ENCODE measurements at places on chromosomes 4 and X.

- no peak for DNase-seq
Observed at GRCh38 chr4:69951602-69952001, 13.9 kb downstream of the CSN2 start.

DNA sequence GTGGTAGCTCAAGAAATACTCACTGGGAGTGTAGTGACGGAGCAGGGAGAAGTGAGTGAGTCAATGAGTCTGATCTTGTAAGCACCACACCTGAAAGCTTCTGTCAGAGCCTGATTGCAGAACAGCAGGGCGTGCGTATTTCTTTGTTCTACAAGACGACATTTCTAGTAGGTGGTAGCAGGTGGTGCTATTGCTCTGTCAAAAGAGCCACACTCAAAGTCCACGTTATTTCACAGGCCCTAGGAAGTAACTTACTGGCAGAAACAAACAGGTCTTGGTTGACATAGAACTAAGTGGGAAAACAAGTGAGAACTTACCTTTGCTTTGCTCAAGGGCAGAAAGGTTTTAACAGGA lies 46.4 kb upstream of the SPRY1 start:
- no peak for DNase-seq

DNA sequence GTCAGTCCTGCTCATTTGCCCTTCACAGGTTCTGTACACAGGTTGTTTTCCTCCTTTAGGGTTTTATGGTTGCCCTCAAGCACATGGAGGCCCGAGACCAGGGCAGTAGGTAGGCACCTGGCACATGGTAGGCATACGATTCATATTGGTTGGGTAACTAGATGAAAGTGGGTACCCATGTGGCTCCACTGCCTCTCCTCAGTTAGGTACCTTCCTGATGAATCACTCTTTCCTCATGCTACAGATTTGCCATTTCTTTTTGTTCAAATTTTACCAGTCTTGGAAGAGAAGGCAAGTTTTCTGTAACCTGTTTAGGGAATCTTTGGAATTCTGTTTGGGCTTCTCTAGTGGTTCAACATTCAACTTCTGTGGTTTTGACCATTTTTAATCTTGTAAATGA lies 121.3 kb downstream of the FHIP1A start:
- no peak for DNase-seq

DNA sequence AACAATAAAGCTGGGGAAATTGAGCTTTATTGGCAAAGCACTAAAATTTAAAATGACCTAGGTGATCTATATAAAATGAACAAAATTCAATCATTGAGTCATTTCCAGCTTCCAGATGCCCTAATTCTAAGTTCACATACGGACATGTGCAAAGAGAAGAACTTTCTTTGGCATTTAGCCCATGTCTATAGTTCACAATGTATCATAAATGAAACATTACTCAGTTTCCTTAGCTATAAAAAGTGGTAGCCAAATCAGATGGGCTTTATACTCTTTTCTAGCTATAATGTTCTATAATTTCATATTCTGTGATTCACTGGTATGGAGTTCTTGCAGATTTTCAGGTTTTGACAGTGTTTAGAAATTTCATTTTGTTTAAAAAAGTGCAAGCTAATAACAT lies 327.4 kb downstream of the KCTD8 start:
- no peak for DNase-seq

GRCh38 chrX:122856205-122856604 lies 327.9 kb upstream of the GRIA3 start:
- DNase-seq = no peak

GRCh38 chr4:27787195-27787594 lies 926.6 kb downstream of the STIM2 start:
- DNase-seq = no peak

DNA sequence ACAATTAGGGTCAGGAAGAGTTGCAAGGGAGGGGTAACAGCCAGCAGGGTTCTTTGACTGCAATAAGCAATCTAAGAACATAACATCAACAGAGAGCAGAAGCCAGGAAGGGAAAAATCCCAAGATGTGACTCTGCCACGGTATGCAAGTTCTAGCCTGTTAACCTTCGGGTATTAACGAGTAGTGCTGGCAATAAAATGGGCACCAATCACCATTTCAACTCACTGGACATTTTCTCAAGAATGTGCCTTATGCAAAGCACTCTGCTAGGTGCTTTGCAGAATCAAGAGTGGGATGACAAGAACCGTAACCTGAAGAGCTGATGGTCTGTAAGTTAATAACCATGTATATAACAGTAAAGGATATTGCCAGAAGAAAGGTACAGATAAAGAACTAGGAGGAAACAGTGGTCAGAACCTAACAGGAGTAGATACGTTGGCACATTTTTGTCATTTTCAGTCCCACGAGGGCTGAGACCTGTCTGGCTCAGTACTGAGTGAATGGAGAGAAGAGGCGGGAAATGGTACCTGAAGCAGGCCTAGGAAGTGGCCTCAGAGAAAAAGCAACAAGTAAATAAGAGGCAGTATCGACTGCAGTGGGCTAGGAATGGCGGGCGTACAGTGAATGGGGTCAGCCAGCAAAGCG lies 2.7 kb downstream of the ELOVL6 start:
- peak; percentile 41 for DNase-seq

- no peak for DNase-seq
Observed at GRCh38 chrX:140346729-140347128, 158.1 kb downstream of the SOX3 start.

GRCh38 chrX:55119271-55119670 lies 30.5 kb downstream of the PAGE2 start:
- no peak for DNase-seq

DNA sequence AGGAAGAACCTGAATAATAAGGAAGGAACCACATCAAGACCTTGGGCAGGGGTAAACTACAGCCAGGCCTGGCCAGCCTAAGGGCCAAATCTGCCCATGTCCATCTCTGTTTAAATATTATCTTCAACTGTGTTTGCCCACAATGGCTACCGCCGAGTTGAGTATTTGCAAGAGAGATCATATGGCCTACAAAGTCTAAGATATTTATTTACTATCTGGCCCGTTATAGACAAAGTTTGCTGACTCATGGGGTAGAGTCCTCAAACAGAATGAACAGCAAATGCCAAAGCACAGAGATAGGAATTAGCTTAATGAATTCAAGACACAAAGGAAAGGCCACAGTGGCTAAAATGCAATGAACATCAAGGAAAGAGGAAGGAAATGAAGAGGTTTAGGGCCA lies 44.8 kb downstream of the RPS6KA3 start:
- no peak for DNase-seq

- peak; percentile 22 for DNase-seq
Observed at GRCh38 chr4:162959046-162959445, 207.6 kb downstream of the NAF1 start.

GRCh38 chrX:8823698-8824097 lies 22.5 kb upstream of the FAM9A start:
- no peak for DNase-seq

DNA sequence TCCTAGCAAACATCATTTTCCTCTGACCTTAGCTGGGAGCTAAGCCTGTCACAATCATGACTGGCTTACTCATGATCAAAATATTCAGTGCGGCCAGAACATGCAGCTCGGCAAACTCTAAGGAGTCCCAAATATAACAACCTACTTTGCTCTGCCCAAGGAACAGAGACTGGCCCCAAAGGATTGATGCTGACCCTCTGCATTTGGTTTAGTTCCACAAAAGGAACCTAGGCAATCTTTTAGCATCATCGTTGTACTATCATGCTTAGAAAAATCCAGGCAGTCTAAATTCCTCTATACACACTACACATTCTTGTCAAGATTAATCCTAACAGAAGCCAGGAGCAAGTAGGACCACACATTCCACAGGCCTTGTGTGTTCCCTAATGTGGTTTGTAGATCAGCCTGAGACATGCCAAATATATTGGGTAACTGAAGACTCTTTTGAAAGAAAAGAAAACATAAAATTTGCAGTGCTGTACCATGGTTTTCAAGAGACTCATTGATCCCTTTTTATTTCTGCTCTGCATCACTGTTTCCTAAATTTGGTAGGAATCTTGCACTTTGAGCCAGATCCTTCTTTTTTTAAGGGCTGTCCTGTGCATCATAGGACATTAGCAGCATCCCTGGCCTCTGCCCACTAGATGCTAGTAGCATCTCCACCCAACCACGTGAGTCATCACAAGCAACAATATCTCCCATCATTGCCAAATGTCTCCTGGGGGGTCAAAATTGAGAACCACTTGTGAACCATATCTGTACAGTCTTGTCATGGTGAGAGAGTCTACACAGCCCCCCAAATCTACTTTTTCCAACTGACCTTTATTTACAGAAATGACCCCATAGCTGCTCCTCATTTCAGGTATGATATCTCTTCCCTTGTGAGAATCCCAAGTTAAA lies 17.6 kb upstream of the CC2D2A start:
- DNase-seq = no peak

DNA sequence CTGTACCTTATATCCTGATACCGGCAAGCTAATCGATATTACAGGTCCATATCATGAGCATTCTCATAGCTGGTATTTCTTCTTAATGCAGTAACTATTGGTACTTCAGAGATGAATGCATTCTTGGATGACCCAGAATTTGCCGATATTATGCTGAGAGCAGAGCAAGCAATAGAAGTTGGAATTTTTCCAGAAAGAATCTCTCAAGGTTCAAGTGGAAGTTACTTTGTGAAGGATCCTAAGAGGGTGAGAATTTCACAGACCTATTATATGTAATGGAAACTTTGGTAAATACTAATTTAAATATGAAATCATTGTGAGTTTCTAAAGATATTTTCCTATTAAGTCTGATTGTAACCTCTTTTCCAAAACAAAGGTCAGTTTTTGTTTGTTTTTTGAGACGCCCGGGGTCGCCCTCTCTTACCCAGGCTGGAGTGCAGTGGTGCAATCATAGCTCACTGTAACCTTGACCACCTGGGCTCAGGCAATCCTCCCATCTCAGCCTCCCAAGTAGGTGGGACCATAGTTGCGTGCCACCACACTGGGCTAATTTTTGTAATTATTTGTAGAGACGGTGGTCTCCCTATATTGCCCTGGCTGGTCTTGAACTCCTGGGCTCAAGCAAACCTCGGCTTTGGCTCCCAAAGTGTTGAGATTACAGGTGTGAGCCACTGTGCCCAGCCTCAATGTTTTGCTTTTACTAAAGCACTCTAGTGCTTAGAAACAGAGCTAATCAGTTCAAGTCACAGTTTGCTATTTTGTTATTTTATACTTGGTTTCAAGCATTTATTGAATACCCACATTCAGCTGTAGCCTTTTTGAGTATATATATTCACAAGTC lies 18.6 kb downstream of the PI4K2B start:
- no peak for DNase-seq

DNA sequence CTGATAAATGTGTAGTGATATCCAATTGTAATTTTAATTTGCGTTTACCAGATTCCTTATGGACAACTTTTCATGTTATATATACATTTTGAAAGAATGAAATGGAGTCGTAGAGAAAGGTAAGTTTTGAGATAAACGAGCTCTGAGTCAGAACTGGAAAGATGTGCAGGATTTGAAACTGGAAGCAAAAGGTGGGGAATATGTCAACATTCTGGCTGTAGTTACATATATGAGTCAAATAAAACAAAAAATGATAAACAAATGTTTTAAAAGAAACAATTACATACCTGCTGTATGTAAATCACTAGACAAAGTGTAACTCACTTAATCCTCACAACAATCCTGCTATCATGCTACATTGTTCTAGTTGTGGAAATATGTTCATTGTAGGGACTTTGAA lies 84.0 kb downstream of the LPAR4 start:
- no peak for DNase-seq

- DNase-seq = no peak
Observed at GRCh38 chr4:105139646-105140045, 7.0 kb upstream of the TET2 start.

All from NCI-H1417 (cell line).